Cardiac fibroblast (primary cell): ENCODE measurements at places on chromosomes 16 and 17.
A peak's percentile ranks its signal among the peaks of the same experiment; 100 is the strongest.

GRCh38 chr16:86799367-86799766 lies 221.0 kb downstream of the FOXL1 start:
- no peak for DNase-seq

DNA sequence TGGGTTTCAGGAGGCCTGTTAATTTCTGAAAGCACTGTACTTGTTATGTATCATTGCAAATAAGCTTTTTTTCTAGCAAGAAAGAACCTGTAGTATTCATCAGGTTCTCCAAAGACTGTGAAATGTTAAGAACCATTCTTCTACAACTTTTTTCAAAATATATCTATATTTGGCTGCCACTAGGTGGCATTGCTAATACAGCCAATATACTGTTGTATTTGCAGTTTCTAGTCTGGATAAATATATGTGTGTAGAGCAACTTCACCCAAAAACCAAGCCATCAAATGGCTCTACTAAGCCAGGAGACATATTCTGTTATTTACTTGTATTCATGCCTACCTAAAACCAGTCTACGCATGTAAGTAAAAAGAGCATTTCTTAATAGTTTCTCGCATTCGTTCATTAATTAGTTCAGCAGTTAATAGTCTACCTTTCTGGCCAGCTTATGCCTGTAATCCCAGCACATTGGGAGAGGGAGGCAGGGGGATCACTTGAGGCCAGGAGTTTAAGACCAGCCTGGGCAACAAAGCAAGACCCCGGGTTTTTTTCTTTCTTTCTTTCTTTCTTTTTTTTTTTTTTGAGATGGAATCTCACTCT lies 39.5 kb downstream of the VMP1 start:
- DNase-seq, result peak; percentile 81

GRCh38 chr17:28548417-28549130 lies 3.9 kb downstream of the UNC119 start:
- no peak for DNase-seq

- no peak for DNase-seq
Observed at GRCh38 chr17:57082441-57082840, 2.6 kb upstream of the AKAP1 start.

DNA sequence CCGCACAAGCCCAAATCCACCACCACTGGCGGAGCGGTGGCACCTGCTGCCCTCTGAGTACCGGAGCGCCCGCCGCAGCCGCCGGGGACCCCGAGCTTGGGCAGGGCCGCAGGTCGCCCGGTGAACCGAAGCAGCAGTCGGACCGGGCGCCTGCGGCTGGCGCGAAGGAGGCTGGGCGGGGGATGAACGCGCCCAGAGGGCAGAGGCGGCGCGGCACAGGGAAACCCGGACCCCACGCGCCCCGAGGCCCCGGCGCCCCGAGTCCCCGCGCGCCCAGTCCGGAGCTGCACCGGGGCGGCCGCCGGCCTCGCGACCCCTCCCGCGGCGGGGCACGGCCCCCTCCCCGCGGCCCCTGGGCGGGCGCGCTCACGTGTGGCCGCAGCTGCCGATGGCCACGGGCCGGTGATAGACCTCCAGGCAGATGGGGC lies 393 bp downstream of the RNF166 start:
- DNase-seq, result no peak

- peak; percentile 75 for DNase-seq
Observed at GRCh38 chr17:82551779-82552457, 32.4 kb downstream of the FOXK2 start.

DNA sequence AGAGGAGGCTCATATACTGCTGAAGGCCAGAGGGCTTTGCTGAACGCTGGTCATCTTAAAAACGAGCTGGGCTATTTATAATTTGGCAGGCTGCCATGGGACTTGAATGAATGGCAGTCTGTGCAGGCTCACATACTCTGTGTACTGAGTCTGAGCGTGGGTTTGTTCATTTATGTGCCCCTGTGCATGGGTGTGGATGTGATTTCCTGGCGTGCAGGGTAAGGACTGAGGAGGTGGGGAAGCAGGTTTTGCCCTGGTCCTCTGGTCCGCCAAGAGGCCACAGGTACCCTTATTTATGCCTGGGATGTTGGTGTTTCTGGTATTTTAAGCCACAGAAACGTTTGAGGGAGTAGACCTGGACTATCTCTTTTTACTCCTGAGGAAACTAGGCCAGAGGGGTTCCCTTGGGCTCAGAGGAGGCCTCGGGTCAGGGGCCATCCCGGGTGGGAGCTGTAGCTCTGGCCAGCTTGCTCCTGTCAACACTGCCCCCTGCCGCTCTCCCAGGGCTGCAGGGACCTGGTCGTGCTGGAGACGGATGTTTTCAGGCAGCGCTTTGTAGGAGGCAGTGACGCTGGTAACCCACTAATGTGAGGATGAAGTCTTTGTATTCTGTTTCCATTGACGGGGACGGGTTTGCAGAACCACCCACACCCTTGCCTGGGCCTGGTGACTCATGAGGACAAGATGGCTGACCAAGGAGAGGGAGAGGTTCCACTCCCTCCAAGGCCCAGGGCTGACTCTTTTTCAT lies 184.4 kb downstream of the MSI2 start:
- peak; percentile 91 for DNase-seq

GRCh38 chr17:75642784-75643642 lies 9.8 kb downstream of the SMIM5 start:
- DNase-seq, result no peak

GRCh38 chr16:81313701-81314602 lies 810 bp upstream of the GAN start:
- DNase-seq, result no peak

DNA sequence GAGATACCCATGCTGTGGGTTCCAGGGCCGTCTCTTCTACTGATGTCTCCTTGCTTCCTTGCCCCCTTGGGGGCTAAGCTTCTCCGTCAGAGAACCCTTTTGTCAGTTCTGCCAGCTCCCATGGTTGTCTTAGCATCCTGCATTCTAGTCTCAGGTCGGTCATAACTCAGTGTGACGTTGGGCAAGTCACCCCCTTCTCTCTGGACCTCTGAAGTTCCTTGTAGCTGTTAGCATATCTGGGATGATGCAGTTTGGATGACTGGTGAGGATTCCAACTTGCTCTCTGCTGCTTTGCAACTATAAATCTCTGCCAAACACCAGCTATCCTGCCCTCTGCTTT lies 8.9 kb upstream of the MYL4 start:
- DNase-seq, result no peak

- no peak for DNase-seq
Observed at GRCh38 chr16:31535737-31536136, 8.0 kb downstream of the AHSP start.

DNA sequence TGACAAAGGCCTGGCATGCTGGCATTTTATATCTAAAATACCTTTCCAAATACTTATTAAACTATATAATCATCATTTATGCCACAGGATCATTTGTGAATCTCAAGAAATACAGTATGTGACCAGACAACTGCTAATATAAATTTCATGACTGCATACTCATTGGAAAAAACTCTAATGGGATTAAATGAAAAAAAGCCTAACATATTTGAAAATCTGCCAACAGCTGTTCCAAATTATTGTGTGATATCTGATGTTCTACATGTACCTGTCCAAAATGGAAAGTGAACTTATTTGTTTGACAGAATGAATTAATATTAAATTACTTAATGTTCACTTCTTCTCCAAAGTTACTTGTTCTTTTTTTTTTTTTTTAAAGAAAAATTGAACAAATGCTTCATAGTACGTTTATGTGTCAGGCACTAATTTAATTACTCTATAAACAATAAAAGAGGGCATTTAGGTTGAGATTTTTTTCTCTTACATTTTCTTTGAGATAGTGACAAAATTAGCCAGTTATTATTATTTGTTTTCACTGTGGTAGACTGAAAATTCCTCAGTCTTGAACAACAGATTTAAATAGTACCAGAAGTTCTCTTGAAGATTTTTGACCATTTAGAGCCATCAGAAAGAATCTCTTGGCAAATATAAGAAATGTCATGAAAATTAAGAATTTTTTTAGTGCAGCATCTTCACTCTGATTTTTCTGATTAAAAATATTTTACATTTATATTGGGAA lies 114.0 kb downstream of the FTO start:
- peak; percentile 72 for DNase-seq

DNA sequence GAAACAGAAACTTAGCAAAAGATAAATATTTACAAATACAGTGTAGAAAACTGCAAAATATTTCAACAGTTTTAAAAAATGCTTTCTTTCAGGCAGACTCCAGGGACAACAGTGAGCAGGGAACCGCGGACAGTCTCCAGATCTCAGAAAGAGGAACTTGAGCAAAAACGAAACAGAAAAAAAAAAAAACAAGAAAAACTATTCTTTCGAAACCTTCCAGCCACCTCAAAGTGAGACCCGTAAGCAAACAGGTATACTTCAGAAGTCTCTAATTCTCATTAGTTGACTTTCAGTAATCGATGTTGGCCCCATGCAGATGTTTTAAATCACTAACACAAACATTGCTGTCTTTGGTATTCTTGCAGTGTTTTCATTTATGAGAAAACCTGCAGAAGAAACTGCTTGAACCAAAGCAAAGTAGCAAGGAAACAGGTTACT lies 15.7 kb upstream of the CCL1 start:
- DNase-seq, result no peak

DNA sequence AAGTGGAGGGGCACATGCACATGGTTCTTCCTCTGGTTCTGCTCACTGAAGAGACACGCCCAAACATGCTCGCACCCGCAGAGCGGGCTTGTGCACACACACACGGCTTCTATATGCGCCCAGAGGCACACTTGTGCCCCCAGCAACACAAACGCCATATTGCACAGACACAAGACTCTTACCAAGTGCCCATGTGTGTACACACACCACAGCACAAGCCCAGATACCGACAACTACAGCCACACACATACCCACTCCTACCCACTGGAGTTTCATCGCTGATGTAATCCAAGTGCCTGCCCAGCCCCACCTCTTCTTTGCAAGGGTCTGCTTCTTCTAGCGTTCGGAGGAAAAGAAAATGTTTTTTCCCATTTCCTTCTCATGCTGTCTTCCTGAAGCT lies 6.5 kb upstream of the PRR29 start:
- DNase-seq, result no peak

DNA sequence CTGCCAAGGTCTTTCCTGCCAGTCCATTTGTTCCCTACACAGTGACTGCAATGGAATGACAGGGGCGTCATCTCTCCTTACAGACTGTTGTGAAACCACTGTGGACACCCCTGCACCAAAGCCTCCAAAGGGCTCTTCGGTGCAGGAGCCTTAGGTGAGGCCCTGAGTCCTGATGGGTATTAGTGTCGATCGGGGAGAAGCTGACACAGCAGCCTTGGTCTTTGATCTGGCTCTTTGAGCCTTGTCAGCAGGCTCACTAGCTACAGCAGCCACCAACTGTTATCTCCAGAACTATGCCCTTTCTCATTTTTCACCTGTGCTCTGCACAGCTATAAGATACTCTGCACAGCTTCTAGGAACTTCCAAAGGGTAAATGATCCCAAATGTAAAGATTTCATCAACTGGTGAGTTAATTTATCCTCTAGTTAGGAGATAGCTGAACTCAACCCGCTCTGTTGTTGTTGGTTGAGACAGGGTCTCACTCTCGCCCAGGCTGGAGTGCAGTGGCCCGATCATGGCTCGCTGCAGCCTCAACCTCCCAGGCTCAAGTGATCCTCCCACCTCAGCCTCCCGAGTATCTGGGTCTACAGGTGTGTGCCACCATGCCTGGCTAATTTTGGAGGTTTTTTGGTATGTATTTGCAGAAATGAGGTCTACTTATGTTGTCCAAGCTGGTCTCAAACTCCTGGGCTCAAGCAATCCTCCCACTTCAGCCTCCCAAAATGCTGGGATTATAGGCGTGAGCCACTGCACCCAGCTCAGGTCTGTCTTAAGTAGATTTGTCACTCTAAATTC lies 19.7 kb downstream of the G6PC1 start:
- no peak for DNase-seq

DNA sequence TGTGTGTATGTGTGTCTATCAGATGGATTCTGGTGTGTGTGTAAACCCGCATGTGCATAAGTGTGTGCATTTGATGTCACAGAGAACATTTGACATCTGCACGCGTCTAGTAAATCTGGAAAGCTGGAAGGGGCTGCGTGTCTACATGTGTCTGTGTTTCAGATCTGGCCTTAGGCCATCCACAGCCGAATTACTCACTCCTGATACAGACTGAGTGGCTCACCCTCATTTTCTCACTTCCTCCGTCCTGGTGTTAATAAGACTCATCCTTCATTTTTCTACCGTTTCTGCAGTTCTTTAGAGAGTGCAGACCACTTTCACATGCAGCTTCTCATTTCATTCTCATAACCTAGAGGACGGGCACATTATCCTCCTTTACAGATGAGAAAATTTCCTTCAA lies 491.6 kb downstream of the CDH13 start:
- peak; percentile 14 for DNase-seq

DNA sequence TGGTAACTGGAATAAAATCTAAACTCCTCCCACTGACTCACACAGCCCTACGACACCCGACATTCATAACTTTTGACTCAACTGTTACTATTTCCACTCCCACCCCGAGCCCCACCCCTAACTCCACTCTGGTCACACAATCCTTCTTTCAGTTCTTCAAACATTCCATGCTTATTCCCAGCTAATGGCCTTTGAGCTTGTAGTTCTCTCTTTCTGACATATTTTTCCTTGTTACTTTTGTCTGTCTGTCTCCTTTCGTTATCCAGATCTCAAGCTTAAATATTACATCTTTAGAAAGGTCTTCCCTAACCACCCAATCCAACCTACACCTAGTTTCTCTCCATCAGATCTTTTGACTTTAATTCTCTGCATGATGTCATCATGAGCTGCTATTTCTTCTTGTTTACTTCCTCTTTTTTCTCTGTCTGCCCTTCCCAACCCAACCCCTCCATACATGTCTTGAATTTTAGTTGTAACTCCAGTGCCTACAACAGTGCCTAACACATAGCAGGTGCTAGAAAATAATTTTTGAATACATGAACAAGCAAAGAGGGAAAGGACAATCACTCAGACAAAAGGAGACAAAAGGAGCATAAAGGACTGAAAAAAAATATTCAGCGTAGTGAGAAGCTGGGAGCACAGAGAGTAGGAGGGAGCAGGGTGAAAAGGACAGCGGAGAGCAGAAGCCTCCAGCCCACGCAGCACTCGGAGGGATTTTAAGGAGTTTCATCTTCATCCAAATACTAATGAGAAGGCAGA lies 65.2 kb upstream of the SMIM36 start:
- peak; percentile 84 for DNase-seq

DNA sequence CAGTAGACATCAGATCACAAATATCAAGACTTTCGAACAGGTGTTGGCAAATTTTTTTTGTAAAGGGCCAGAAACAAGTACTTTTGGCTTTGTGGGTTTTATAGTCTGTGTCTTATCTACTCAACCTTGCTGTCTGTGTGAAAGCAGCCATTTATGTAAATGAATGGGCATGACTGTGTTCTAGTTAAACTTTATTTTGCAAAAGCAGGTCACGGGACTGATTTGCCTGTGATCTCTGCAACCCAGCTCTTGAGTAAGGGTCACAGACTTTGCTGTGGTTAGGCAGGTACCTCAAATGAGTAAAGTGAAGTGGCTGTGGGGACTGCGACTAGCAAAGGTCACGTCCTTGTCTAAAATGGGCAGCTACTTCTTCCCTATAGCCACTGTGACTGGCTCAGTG lies 136.5 kb downstream of the FTO start:
- no peak for DNase-seq
